Stomach (tissue), 19 donors: ENCODE measurements at places on chromosomes 5 and 9. TPM values are rescaled to one million over a fixed set of nuclear protein-coding genes. Genes with fewer than 3 reads are reported as not detected.

- no peak for DNase-seq
These were observed 6.8 kb downstream of the SYK start for GRCh38 chr9:90808398-90808797.

DNA sequence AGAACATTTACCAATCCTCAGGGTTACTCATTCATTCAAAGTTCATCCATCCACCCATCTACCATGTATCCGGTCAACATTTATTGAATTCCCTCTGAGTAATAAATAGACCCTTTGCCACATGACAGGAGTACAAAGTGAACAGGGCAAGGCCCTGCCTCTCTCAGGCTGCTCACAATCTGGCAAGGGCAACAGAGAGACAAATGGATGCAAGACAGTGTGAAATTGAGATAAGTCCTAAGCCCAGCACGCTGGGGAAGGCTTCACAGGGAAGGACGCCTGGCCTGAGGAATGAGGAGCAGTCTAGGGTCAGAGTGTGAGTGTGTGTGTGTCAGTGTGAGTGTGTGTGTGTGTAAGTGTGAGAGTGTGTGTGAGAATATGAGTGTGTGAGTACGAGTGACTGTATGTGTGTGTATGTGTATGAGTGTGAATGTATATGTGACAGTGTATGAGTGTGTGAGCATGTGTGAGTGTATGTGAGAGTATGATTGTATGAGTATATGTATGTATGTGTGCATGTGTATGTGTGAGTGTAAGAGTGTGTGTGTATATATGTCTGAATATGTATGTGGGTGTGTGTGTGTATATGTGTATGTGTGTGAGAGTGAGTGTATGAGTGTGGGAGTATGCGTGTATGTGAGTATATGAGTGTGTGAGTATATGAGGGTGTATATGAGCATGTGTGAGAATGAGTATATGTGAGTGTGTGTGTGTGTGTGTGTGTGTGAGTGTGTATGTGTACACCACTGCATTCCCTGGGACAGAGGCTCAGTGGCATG is 145.6 kb downstream of the FSTL4 start:
- peak; percentile 4 for DNase-seq

- no peak for DNase-seq
These were observed 134.2 kb upstream of the MARCHF11 start for GRCh38 chr5:16313761-16314160.

DNA sequence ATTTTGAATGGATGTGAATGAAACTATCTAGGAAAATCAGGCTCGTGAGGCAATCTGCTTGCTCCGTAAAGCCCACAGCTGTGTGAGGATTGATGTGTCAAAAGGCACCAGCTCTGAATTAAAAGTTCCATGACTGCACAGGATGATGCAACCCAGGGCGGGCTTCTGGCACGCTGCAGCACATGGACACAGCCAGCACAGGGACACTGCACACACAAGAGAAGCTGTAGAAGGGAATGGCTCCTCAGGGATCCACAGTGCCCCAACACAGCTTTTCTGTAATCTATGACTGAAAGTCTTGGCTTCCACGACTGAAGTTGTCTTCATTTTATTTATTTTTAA is 151.0 kb downstream of the GCNT1 start:
- DNase-seq = peak; percentile 80

Gene FREM1
- 1.3 TPM for total RNA-seq
